ENCODE measurements at places on chromosomes 5 and 9. TPM values are rescaled to one million over a fixed set of nuclear protein-coding genes. Genes with fewer than 3 reads are reported as not detected.

The SYK gene
- total RNA-seq, result 52.2 TPM

The ZDHHC11 gene
- 10.1 TPM for total RNA-seq

GRCh38 chr5:31614151-31615020 lies 24.5 kb upstream of the PDZD2 start:
- no peak for DNase-seq

GRCh38 chr5:74054641-74055421 lies 428.8 kb downstream of the ARHGEF28 start:
- no peak for DNase-seq

The ANKRD18A gene
- 11.6 TPM for total RNA-seq

The ADAMTSL1 gene
- total RNA-seq, result 27.3 TPM

DNA sequence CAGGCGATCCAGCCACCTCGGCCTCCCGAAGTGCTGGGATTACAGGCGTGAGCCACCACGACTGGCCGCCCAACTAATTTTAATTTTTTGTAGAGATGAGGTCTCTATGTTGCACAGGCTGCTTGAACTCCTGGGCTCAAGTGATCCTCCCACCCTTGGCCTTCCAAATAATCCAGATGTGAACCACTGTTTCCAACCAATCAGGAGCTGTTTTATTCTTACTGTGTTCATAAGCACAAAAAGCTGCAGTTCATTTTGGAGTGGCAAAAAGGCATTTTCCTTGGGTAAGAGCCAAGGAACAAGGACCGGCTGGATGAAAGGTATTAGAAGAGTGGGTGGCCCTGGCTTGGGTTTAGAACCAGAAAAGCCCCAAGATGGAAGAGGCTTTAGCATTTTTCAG lies 5.2 kb upstream of the SLC27A4 start:
- no peak for DNase-seq

- DNase-seq, result no peak
Observed at GRCh38 chr5:11524188-11524587, 380.1 kb downstream of the CTNND2 start.

The INPP5E gene
- 14.0 TPM for total RNA-seq

Data from kidney (tissue), 22 donors.